HT-29 (cell line): ENCODE measurements at places on chromosomes 5 and 9. TPM values are rescaled to one million over a fixed set of nuclear protein-coding genes. Genes with fewer than 3 reads are reported as not detected.

PCDHB16 gene
- total RNA-seq: 0.05 and 0.69 TPM in 2 replicates

GRCh38 chr5:96048763-96049162 is 87.1 kb upstream of the ELL2 start:
- DNase-seq: no peak

DNA sequence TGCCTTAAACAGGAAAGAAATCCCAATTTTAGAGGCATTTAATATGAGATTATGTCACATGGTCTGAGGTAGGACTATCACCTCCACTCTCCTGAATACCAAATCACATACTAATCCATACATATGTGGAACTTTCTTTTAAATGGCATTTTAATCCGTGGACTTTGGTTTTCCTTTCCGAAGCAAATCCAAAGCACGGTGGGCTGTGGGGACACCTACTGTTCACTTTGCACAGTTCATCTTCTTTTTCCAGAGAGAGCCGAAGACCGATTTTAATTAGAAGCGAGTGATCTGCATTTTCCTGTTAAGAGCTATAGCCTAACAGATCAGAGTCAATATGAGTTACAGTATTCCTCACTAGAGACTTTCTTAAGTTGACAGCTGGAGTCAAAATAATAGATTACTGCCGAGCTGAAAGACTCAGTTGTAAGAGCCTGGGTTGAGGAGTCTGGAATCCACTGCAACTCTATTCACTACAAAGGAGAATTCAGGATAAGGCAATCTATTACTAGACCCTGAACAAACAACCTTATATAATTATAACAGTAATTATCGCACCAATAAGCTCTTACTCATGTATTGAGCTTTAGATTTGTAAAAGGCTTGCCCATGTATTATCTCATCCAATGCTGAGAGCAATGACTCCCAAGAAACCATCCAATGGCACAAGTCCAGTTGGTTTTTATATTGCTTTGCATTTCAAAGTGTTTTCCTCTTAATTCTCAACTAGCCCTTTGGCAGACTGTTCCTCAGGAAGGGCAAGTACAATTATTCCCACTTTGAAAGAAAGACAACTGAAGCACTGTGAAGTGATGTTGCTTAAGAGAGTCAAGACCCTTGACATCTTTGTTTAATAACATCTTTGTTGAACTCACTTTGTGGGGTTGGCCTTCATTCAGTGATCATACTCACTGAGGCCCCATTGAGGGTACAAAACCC is 144.7 kb downstream of the TRPM6 start:
- peak; percentile 44 for DNase-seq

- no peak for DNase-seq
These were observed 137.4 kb downstream of the GAS1 start for GRCh38 chr9:86809759-86810367.

- no peak for DNase-seq
These were observed 456.4 kb downstream of the NFIB start for GRCh38 chr9:13857521-13857920.

DNA sequence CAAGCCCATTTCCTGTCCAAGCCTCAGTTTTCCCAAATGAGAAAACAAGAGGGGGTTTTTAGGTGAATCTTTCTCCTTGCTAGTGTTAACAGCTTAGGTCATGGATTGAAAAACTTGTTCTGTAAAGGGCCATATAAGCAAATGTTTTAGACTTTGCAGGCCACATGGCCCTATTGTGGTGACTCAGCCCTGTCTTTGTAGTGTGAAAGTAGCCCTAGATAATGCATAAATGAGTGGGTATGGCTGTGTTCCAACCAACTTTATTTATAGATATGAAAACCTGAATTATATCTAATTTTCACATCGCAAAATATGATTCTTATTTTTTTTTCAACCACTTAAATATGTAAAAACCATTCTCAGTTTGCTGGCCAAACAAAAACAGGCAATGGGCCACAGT is 6.9 kb upstream of the BARX1 start:
- no peak for DNase-seq

DNA sequence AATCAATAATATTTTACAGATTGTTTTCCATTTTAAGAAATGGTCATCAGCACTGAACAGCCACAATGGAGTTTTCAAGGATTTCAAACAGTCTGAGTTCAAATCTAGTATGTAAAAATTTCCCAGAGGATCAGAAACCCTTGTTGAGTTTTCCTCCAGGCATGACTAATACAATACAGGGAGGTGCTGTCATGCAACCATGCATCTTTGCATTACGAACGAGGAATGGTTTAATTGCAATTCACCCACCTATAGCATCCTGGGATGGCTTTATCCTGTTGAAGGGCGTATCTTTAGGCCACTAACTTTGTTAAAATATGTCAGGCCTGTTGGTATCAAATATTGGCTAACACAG is 196.4 kb downstream of the EFNA5 start:
- DNase-seq: no peak

DNA sequence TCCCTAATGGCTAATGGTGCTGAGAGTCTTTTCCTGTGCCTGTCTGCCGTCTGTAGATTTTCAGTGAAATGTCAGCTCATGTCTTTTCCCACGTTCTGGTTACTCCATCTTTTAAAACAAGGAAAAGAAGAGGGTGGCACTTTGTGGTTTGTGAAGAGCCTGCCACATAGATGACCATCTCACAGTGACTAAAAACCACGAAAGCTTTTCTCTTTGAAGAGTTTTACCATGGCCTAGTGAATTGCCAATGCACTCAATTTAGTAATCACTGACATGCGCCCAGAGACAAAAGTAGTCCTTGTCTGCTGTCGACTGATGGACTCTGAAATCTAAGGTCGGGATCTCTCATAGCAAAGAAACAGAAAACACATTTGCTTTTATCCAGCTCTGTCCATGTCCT is 50.4 kb downstream of the SPATA31C2 start:
- DNase-seq: no peak
